ENCODE measurements at places on chromosomes 12 and 14.

DNA sequence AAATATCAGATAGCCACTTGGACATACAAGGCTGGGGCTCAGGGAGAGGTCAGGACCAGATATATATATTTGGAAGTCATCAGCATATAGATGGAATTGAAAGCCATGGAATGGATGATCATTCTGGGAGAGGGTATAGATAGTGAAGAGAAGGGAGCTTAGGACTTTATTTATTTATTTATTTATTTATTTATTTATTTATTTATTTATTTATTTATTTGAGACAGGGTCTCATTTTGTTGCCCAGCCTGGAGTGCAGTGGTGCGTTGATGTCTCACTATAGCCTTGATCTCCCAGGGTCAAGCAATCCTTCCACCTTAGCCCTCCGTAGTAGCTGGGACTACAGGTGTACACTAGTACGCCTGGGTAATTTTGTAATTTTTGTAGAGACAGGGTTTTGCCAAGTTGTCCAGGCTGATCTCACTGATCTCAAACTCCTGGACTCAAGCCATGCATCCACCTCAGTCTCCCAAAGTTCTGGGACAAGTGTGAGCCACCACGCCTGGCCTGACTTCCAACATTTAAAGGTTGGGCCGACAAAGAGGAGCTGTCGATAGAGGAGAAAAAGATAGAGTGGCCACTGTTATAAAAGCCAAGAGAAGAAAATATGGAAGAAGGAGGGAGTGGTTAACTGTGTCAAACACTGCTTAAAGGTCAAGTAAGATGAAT lies 8.7 kb upstream of the INHBE start:
- no peak for DNase-seq

DNA sequence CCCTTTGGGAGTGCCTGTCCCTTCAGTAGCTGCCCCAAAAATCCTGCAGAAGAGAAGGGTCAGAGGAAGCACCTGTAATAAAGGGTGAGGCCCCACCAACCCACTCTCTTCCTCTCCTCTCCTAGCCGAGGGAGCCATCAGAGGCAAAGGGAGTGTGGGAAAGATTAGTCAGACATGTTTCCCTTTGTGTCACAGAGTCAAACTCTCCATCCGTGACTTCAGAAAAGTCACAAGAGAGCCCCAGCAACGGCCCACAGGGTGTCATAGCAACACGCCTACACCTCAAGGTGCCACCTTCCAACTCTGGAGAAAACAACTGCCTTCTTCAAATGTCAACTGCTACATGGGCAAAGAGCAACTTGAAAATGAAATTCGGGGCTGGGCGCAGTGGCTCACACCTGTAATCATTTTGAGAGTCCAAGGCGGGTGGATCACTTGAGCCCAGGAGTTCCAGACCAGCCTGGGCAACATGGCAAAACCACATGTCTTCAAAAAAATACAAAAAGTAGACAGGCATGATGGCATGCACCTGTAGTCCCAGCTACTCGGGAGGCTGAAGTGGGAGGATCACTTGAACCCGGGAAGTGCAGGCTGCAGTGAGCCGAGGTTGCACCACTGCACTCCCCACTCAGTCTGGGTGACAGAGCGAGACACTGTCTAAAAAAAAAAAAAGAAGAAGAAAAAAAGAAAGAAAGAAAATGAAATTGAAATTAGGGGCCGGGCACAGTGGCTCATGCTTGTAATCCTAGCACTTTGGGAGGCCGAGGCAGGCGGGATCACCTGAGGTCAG lies 17.7 kb upstream of the CD27 start:
- no peak for DNase-seq

DNA sequence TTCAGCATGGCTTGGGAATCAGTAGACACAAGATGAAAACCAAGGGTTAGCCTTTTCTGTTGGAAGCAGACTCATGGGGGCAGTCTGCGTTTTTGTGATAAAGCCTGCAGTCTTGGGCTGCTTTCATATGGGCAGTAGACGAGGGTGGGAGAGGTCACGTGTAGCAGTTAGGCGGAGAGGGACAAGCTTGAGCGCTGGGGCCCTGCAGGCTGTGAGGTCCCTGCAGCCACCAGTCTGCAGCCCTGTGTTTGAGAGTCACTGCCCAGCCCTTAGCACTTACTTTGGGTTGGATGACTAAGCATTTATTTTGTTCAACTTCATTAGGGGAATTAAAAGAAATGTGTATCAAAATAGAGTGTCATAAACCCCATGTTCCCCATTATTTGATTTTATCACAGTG lies 37.2 kb downstream of the EP400 start:
- no peak for DNase-seq

DNA sequence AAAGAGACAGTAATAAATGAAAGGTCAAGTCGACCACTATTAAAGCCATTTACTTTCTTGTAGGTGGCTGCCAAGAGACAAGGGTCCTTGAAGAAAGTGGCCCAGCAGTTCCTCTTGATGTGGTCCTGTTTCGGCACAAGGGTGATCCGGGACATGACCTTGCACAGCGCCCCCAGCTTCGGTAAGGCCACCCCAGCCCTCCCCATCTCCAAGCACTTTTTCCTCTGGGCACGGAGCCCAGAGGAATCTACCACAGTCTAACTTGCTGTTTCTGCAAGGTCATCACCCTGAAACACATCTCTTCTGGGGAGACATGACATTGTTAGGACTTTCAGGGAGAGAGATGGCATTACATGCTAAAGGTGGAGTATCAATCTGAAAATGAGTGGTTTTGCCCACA lies 53.8 kb upstream of the RIC8B start:
- no peak for DNase-seq

DNA sequence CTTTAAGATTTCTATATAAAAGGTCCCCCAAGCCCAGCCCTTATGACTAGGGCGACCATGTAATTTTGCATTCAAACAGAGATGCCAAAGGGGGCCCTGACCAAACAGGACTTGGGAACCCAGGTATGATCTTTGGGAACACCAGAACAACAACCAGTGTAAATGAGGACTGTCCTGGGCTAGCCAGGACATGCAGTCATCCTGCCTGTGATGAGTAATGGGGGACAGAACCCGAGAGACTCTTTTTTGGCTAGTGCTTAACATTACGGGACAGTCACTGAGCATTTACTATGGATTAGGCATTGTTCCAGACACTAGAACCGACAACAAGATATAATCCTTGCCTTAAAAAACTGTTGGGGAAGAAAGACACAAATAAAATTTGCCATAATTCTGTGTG lies 337.3 kb downstream of the CACNA1C start:
- no peak for DNase-seq

GRCh38 chr14:23572836-23573235 lies 5.2 kb upstream of the AP1G2 start:
- DNase-seq = no peak

DNA sequence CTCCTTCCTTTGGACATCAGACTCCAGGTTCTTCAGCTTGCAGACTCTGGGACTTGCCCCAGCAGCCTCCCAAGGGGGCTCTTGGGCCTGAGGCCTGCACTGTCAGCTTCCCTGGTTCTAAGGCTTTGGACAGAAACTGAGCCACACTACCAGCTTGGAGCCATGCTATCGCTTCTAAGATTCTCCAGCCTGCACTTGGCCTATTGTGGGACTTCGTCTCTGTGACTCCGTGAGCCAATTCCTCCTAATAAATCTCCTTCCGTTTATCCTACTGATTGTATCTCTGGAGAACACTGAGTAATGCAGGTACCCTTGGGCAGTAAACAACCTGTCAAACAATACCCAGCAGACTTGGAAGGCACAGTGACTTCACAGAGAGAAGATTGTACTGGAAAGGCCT lies 24.9 kb upstream of the RHOJ start:
- DNase-seq = no peak

GRCh38 chr12:107875786-107876185 lies 101.3 kb downstream of the ASCL4 start:
- no peak for DNase-seq

DNA sequence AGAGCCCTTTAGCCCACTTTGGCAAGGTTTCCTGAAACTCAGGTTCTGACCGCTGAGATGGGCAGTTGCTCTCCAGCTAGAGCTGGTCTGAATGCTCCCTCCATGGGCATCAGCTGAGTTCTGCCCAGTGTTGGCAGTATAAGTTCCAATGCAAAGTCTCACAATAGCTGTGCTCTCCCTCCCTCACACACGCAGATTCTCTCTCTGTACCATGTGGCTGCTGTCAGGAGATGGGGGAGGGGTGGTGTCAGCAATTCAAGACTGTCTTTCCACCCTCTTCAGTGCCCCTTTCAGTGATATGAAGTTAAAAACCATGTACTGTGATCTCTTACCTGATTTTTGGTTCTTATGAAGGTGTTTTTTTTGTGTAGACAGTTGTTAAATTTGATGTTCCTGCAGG lies 164.3 kb upstream of the PLEKHA5 start:
- DNase-seq = no peak

GRCh38 chr12:93915411-93915810 lies 233.0 kb upstream of the PLXNC1 start:
- DNase-seq = no peak

DNA sequence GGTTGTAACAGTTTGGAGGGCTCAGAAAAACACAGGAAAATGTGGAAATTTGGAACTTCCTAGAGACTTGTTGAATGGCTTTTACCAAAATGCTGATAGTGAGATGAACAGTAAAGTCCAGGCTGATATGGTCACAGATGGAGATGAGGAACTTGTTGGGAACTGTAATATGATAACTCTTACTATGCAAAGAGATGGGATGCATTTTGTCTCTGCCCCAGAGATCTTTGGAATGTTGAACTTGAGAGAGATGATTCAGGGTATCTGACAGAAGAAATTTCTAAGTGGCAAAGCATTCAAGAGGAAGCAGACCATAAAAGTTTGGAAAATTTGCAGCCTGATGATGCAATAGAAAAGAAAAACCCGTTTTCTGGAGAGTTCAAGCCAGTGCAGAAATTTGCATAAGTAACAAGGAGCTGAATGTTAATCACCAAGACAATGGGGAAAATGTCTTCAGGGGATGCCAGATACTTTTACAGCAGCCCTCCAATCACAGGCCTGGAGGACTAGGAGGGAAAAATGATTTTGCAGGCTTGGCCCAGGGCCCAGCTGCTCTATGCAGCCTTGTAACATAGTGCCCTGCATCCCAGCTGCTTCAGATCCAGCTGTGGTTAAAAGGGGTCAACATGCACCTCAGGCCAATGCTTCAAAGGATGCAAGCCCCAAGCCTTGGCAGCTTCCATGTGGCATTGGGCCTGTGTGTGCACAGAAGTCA lies 572.7 kb upstream of the ATP2B1 start:
- DNase-seq = no peak

DNA sequence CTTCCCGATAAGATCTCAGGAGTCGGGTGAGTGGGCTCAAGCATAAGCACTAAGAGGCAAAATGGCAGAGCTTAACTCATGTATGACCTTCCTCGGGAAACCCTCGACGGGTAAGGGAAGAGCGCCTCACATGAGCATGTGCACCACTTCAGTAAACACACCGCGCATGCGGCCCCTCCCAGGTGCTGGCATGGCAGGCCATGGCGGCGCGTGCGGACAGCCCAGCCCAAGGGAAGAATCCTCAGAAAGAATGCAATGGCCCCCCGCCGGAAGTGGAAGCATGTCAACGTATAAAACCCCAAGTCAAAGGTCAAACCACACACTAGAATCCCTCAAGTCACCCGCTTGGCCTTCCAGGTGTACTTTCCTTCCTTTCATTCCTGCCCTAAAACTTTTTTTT lies 6.6 kb upstream of the TNFAIP2 start:
- DNase-seq = no peak

GRCh38 chr12:52715416-52715815 lies 12.1 kb upstream of the KRT77 start:
- DNase-seq = peak; percentile 84

GRCh38 chr12:64103825-64104740 lies 118.0 kb downstream of the KICS2 start:
- no peak for DNase-seq

- no peak for DNase-seq
These were observed 67.3 kb upstream of the GALNT9 start for GRCh38 chr12:132396657-132397056.

- DNase-seq = no peak
These were observed 451.8 kb upstream of the TBX3 start for GRCh38 chr12:115135800-115136211.

GRCh38 chr12:52119398-52120254 lies 40.1 kb downstream of the SMIM41 start:
- DNase-seq = peak; percentile 85

DNA sequence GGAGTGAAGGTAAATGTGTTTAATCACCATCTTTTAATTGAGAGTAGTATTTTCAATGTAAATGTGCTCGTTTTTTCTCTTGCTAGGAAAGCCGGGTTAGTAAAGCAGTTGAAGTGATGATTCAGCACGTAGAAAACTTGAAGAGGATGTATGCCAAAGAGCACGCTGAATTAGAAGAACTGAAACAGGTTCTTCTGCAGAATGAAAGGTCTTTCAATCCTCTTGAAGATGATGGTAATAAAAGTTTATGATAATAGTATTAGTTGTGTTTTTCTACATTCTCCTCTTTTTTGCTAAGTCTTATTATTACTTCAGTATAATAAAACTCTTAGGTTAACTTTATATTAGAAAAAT lies 93.9 kb downstream of the DNAI7 start:
- DNase-seq = no peak

DNA sequence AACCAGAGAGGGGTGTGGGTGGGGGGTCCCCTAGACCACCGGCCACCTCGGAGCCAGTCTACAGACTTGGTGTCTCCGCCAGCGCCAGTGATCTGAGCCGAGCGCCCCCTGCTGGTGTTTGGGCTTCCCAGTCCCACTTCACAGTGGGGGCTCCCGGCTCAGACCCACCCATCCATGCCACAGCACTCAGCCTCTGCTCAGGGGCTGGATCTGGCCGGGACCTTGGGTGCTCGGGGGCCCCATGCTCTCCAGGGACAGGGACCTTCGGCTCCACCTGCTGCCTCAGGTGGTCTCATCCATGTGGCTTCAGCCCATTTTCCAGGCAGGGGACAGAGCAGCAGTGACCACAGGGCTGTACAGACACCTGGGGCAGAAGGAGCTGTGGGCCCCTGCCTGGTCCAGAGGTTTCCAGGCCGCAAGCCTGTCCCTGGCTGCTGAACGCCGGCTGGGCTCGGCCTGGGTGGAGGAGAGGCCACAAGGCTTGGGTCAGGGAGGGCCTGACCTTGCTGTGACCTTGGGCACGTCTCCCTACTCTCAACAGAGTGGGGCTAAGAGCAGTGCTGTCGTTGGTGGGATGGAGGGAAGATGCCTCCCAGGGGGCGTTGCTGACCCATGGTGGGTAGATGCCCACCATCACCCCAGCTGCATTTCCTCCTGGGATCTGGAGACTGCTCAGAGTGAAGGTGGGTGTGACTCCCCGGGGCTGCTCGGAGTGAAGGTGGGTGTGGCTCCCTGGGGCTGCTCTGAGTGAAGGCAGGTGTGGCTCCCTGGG lies 86.3 kb downstream of the KIF26A start:
- DNase-seq = peak; percentile 82

GRCh38 chr12:120718055-120718454 lies 7.6 kb upstream of the ACADS start:
- no peak for DNase-seq

Data from 8988T (cell line).